ENCODE measurements at places on chromosomes 2 and 18.

DNA sequence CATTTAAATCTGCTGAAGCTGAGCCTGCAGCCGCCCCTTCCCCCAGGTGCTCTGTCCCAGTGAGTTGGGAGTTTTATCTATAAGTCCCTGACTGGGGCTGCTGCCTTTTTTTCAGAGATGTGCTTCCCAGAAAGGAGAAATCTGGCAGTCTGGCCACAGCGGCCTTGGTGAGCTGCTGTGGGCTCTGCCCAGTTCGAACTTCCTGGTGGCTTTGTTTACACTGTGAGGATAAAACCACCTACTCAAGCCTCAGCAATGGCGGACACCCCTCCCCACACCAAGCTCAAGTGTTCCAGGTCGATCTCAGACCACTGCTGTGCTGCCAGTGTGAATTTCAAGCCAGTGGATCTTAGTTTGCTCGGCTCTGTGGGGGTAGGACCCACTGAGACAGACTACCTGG lies 97.3 kb downstream of the ACAA2 start:
- no peak for DNase-seq

DNA sequence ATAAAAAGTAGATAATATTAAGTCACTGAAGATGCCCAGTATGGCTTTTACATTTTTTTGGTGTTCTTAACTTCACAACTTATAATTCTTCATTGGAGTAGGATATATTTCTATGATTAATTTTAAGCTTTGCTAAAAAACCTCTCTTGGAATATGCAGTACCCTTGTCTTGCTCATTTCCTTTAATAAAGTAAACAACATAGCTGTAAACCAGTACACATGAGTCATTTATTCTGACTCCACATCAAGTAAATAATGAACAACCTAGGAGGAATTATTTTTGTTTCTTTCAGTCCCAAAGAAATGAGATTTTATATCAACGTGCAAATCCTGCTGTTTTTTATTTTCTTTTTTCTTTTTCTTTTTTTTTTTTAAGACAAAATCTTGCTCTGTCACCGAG lies 869.1 kb downstream of the CNTNAP5 start:
- no peak for DNase-seq

DNA sequence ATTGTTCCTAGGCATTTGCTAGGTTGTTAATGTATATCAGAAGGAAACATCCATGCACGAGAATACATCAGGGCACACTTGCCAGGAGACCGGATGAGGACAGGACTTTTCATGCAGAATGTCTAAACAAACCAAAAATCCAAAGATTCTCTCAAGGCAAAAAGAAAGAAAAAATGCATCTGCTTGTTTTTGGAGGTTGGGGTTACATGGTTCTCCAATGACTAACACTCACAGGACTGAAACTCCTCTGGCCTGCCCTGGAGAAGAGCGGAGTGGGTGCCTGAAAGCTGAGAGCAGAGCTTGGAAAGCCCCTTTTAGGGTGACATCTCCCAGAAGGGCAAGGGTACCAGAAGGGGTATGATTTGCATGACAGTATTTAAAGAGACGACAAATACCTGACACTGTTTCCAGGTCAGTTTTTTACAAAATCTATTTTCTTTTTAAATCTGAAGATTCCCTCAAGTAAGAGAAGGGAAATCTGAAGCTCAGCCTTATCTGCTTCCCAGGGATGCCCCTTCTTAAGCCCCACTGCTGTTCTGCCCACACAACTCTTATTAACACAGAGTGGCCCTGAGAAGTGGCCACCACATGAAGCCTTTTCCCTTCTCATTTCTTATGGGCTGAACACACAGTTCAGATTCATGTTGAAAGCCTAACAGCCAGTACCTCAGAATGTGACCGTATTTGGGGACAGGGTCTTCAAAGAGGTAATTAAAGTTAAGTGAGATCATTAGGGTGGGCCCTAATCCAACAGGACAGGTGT lies 216.4 kb downstream of the STK39 start:
- DNase-seq, result no peak

GRCh38 chr2:71830497-71831192 lies 317.0 kb downstream of the CYP26B1 start:
- DNase-seq, result no peak

GRCh38 chr2:238967031-238967977 lies 119.4 kb downstream of the TWIST2 start:
- no peak for DNase-seq

GRCh38 chr2:20642055-20642971 lies 8.6 kb downstream of the HS1BP3 start:
- DNase-seq, result peak; percentile 93

DNA sequence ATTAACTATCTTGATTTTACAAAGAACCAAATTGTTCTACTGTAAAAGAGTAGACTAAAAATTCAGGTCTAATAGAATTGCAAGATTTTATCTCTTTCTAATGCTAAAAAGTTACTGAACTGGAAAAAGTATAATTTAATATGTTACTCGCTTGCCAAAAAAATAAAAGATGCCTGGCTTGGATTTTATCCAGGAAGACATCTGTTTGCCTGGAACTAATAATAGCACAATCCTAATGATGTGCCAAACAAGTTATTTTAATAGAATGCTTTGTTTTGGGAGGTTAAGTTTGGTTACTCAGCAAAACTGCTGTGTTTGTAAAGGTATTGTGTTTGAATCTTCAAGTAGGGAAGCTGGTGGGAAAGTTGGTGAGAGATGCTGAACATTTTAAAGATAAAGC lies 19.4 kb upstream of the ZSWIM2 start:
- DNase-seq, result no peak

- DNase-seq, result no peak
These were observed 1166.5 kb upstream of the NXPH2 start for GRCh38 chr2:139946690-139947089.

DNA sequence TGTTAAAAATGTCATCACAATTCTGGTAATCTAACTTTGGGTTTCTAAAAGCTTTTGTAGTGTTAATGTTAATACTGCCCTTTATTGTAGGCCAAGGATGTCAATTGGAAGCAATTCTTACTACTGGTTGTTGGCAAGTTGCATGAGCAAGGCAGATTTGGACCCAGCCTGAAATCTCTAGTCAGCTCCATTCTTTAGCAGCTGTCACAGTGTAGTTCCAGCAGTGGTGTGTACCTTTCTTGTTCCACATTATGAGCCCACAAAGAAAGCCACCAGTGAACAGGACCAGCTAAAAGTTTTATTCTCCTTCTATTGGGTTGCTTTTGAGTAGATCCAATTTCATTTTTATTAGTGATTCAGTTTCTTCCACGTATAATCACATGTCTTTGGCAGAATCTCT lies 133.8 kb downstream of the CAMKMT start:
- DNase-seq, result no peak

DNA sequence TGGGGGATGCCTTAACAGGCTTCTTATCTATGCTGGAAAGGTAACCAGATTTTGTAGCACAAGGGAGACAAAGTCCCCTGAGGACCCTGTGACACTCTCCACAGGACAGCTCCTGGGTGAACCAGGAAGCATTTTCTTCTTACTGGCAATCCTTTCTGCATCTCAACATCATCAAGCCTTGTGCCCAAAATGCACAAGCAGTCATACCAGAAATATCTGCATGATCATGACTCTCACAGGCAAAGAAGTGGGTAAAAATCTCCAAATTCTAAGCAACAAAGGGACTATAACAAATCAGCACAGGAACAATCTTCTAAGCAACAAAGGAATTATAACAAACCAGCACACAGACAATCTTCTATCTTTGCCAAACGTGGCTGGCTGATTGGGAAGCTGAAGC lies 99.1 kb upstream of the CD226 start:
- DNase-seq, result no peak

DNA sequence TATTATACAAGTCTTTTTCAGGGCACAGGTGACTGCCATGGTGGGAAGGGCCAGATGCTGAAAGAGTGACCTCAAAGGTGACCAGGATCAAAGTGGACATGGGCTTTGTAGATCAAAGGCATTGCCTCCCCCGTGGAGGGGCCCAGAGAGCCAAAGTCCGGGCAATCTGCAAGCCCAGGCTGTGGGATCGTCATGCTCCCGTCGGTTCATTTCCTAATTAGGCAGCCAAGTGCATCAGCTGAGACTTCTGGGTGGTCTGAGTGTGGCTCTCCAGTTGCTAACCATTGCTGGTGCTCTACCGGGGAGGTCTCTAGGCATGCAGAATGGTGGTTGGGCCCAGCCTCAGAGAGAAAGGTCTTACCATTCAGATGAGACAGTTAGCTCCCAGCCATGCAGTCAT lies 61.6 kb downstream of the TRIB2 start:
- no peak for DNase-seq

DNA sequence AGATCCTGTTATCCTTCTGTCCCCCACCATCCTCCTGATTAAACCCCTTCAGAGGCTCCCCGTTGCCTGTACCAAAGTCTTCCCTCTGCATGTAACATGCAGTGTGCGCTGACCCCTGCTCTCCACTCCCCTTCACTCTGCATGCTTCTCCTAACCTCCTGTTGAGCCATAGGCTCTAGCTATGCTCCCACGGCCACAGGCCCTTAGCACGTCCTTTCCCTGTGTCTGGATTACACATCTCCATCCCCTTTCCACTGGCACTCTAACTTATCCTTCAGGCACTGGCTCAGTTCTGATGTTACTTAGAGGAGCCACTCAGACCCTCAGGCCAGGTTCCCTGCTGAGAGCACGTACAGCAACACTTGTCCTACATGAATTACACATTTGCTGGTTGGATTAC lies 29.4 kb upstream of the EDAR start:
- no peak for DNase-seq

DNA sequence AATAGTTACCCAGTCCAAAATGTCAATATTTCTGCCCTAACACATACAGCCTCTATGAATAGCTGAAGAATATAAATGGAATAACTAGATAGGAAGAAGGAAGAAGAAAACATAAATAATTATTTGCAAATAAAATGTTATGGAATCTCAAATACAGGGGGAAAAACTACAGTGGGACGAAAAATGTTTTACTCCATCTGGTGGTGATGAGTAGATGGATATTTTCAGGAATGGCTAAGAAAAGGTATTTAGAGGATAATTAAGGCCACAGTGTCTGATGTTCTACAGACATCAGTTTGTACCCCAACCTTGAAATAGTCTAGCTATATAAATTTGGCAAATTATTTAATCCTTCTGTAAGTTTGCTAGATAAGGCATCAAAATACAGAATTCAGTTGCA lies 178.1 kb upstream of the FSHR start:
- DNase-seq, result no peak

DNA sequence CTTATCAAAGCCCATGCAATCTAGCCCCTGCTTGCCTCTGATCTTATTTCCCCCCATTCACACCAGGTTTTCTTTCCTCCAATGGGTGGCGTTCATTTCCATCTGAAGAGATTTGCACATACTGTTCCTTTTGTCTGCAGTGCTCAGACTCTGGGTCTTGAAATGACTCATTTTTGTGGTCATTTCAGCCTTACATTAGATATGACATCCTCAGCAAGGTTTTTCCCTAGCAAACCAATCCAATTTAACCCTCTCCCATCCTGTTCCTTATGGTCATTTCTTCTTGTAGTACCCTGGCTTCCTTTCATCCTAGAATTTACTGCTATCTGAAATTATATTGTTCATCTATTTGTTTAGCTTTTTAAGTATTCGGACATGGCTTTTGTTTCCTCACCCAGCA lies 42.5 kb upstream of the SCN1A start:
- DNase-seq, result no peak

DNA sequence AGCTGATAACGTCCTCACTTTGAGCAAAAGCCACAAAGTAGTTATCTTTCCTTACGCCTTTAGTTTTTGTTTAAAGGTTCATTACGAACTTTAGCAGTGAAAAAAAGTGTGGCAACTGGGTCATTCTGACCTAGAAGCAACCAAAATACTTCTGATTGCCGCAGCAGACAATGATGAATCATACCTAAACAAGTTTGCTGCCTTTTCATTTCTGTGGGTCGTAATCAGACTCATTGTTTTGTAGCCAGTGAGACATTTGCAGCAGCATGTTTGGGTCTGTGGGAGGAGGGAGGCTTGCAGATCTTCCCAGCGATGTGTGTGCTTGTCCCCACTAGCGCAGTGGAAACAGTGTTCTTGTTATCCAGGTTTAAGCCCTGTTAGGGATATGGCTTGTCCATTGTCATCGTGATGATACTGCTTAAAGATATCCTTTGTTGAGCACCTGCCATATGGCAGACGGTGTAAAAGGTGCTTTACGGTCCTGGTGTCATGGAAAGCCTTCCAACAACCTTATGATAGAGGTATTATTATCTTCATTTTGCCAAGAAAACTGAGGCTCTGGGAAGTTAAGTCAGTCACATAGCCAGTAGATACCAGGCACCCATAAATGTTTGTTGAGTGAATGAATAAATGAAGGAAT lies 1.3 kb upstream of the GREB1 start:
- DNase-seq, result no peak

DNA sequence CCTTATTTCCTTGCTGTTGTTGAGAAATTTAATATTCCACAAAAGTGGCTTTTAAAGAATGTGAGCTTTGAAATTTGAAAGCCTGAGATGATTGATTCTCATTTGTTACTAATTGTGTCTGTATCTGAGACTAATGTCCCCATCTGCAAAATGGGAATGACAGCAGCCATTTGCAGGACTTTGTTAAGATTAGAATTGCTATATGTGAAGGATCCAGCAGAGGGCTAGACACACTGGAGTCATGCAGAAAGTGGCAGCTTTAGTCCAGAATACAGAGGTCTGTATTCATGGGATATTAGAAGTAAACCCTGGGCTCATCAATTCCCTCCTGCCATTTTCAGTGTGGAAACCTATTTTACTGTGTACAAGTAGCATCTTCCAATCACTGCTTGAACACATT lies 296.5 kb upstream of the GYPC start:
- DNase-seq, result no peak

- no peak for DNase-seq
These were observed 12.7 kb downstream of the TRIP12 start for GRCh38 chr2:229909090-229909489.

- DNase-seq, result no peak
These were observed 85.3 kb upstream of the RAB27B start for GRCh38 chr18:54742659-54743604.

GRCh38 chr2:220163486-220163885 lies 536.1 kb downstream of the SLC4A3 start:
- no peak for DNase-seq

DNA sequence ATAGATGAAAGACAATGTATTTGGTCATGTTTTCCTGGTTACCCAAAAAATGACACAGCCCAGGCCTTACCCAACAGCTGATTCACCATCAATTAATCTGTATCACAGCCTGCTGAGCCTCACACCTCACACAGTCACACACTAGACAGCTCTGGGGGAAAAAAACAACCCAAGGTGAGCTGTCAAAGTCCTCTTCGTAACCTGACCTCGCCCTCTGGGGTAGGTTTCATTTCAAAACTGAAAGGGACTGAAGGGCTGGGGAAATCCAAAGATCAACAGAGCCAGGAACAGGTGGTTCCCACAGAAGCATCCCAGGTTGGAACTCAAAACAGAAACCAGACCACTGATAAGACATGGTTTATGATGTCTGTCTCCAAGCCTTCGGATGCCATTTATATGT lies 18.2 kb upstream of the PCBP1 start:
- DNase-seq, result peak; percentile 63
